Activated CD4-positive, alpha-beta T cell treated with anti-CD3 and anti-CD28 coated beads, Interleukin-2, amount 10 ng/mL, durations not matched to agents 24 days and 14 days (primary cell): ENCODE measurements at places on chromosomes 13 and 19. TPM values are rescaled to one million over a fixed set of nuclear protein-coding genes. Genes with fewer than 3 reads are reported as not detected.

DNA sequence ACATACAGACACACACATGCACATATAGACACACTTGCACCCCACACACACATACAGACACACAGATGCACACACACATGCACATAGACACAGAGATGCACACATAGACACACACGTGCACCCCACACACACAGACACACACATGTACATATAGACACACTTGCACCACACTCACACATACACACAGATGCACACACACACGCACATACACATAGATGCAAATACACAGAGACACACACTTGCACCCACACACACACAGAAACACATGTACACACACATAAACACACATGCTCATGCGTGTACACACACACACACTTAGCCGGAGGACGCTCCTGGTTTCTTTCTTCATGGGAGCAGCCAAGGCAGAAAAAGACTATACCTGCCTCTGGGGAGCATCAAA is 10.0 kb downstream of the COL4A2 start:
- DNase-seq, result no peak

DNA sequence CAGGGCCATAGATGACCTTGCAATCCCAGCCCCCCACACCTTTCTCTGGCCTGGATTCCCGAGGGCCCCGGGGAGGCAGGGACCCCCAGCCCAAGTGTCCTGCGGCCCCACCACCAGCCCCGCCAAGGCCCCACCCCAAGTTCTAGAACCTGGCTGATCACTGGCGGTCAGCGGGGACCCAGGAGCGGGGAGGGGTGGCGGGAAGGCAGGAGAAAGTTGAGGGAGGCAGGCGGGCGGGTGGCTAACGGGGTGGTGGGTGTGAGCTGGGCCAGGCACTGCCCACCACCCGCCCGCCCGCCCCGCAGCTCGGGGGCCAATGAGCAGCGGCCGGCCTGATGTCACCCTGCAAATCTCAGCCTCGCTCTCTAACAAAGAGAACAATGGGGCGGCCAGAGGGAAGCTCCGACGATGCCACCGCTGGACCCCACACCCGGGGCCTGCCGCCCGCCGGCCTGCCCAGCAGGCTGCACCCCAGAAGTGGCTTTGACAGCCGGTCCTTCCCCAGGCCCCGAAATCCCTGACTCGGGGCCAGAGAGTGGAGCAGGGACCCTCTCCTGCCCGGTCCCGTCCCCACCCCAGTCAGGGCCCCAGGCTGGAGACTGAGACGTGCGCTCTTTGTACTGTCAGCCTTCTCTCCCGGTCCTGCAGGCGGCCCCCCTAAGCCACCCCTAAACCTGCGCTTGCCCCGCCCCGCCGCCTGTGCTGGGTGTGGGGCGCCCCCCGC is 1.6 kb downstream of the MEX3D start:
- DNase-seq, result no peak

GRCh38 chr19:18798384-18799352 is 7.6 kb upstream of the COMP start:
- DNase-seq, result no peak

DNA sequence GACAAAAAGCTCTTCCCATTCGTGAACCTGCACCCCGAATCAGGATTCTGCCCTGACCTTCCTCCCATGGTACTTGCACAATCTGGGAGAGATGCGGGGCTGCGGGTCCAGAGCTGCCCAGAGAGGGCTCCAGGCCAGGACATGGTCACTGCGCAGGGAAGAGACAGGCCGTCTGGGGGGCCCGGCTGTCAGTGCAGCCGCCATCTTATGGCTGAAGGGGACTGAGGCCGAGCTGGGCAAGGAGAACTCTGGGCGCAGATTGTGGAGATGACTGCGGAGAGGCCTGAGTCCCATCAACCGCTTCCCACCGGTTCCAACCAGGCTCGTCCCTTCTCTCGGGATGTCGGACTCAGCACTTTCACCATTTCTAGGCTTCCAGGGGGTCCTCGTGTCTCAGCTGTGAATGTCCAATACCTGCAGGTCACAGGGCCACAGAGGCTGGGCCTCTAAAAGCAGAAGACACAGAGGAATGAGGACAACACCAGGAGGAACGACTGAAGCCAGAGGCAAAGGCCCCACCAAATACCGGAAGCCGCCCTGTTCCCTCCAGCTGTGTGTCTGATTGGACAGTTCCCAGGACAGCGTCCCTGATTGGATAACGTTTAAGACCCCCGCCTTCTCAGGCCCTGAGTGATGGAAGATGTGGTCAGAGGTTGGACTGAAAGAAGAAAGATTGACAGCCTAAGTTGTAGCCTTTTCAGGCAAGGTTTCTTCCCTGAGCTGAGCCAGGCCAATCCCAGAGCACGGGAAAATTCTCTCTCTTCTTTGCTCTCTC is 117.1 kb upstream of the ZNF91 start:
- peak; percentile 25 for DNase-seq

DNA sequence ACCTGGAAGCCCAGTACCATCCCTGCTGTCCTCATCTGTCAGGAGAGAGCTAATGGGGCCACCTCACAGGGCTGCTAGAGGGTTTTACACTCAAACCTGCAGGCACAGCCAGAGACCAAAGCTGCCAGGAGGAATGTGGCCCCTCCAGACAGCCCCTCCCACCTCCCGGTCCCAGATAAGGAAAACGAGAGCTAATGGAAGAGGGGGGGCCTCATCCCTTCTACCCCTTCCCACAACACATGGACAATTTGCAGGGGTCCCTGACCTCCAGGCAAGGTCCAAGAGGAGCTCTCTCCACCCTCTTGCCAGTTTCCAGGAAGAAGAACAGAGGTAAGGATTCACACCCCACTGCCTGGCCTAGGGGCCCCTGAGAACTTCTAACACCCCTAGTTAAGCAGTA is 1.6 kb upstream of the PEPD start:
- no peak for DNase-seq

GRCh38 chr19:58380037-58380661 is 681 bp downstream of the ZNF837 start:
- DNase-seq, result no peak

DNA sequence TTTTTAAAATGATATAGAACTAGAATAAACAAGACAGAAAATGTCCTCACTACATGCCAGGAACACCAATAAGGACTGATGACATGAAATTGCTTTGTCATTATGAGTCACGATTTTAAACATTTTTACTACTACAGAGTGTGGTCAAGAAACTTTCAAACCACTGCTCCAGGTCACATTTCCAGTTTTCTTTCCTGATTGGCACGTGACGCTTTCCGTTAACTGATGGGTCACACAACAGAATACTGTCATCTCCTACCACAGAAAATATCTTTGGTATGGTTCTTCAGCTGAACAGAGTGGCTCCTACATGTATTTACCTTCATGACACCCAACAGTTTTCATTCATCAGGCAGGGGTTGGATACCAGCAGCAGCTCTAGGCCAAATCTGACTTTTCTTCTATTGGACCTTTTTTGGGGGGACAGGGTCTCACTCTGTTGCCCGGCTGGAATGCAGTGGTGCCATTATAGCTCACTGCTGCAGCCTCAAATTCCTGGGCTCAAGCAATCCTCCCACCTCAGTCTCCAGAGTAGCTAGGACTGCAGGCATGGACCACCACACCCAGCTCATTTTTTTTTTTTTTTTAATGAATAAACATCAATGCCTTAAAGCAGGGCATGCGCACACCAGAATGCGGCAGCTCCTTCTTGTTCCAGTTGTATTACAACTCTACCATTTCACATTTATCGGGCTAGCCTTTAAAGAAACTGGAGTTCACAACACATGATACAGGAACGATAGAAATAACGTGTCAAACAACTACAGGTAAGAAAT is 147.4 kb downstream of the RNF17 start:
- DNase-seq, result peak; percentile 49

- peak; percentile 38 for DNase-seq
These were observed 54.5 kb downstream of the GPR180 start for GRCh38 chr13:94656176-94656575.

DNA sequence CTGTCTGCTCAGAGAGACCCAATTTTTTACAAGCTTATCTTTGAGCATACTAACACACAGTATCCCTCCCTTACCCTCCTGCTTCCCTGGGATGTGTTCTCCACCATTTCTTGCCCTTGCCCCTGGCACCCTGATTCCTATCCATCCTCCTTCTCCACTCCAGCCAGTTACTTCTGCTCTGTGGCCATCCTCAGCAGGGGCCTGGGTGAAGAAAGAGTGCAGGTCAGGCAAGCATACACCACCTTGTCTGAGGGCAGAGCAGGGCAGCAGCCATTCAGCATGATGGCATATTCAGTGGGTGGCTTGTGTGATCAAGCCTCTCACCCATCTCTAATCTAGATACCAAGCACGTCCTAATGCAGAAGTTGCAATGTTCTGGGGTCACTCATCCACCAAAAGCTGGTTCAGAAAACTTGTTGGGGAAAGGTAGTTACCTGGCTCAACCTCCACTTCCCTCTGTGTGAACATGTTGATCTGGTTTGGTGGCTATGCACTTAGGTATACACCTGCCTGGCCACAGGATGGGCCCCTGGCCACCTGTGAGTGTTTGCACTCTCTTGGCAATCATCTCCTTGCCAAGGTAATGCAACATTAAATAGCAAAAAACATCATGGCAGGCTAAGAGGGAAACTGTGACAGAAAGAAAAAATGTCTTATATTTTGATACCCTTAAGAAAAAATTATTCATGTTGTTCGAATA is 900.3 kb upstream of the MIR17HG start:
- no peak for DNase-seq

DNA sequence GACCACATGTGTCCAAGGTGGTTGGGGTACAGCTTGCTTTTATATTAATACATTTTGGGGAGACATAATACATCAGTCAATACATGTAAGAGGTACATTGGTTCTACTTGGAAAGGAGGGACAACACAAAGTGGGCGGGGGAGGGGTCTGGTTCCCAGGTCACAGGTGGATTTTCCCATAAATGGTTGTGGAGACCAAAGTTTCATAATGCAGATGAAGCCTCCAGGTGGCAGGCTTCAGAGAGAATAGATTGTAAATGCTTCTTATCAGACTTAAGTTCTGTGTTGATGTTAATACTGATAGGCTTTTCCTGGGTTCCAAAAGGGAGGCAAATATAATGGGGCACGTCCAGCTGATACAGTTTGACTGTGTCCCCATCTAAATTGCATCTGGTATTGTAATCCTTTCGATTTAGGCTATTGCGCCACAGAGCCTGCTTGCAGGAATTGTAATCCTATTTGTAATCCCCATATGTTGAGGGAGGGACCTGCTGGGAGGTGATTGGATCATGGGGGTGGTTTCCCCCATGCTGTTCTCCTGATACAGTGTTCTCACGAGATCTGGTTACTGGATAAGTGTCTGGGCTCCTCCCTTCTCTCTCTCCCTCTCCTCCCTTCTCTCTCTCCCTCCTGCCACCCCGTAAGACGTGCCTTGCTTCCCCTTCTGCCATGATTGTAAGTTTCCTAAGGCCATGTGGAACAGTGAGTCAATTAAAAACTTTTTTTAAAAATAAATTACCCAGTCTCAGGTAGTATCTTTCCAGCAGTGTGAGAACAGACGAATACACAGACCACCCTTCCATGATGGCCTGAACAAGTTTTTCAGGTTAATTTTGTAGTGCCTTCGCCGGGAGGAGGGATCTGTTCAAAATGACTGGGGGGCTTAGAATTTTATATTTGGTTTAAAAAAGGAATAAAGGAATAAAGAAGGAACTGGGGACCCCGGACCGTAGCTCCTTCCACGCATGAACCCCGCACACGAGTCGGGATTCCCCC is 44.9 kb downstream of the ZNF823 start:
- DNase-seq, result no peak

GRCh38 chr13:105107781-105108180 is 1427.7 kb downstream of the EFNB2 start:
- no peak for DNase-seq

GRCh38 chr19:35213663-35214632 is 14.6 kb downstream of the FAM187B start:
- DNase-seq, result peak; percentile 88

- DNase-seq, result no peak
These were observed 435.9 kb upstream of the SGCG start for GRCh38 chr13:22744688-22745452.

The POLD1 gene
- 188 and 204 TPM in 2 replicates for total RNA-seq

DNA sequence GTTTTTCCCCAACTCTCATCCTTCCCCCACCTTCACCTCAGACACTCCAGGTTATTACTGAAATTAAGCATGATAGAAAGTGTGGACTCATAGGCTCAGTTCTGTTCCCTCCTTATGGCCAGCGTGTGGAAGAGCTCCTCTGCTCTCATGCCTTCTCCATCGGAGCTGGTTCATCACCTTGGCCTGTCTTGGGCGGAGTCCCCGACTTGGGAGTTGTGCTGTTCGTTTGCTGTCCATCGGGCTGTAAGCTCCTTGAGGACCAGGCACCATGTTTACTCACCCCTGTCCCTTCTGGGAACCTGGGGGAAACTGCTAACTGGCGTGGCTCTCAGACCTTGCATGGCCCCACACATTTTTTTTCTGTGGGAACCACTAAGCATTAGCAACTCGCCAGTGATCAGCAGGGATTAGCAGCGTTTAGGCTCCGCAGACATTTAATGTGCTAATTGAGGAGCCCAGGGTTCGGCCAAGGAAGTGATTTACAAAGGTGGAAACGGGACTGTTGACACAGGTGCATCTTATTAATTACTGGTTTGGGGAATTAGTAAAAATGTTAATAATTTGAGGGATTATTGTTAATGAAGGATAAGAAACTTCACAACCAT is 123.8 kb downstream of the TM9SF2 start:
- no peak for DNase-seq

DNA sequence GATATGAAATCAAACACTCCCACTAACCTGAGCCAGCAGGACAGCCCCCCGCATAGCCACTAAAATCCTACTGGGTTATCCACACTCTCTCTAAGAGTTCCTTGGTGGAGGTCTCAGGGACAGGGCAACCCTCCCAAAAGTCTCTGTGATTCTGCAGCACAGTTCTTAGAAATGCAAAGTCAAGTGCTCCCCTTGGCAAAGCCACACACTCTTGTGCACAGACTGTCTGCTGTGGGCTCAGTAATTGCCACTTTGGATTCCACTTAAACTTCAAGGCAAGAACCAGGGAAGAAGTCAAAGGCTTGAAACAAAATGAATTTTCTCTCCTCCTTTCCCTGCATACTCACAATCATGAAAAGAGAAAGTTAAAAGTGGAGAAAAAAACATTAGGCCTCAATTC is 61.5 kb downstream of the DOCK9 start:
- DNase-seq, result no peak

DNA sequence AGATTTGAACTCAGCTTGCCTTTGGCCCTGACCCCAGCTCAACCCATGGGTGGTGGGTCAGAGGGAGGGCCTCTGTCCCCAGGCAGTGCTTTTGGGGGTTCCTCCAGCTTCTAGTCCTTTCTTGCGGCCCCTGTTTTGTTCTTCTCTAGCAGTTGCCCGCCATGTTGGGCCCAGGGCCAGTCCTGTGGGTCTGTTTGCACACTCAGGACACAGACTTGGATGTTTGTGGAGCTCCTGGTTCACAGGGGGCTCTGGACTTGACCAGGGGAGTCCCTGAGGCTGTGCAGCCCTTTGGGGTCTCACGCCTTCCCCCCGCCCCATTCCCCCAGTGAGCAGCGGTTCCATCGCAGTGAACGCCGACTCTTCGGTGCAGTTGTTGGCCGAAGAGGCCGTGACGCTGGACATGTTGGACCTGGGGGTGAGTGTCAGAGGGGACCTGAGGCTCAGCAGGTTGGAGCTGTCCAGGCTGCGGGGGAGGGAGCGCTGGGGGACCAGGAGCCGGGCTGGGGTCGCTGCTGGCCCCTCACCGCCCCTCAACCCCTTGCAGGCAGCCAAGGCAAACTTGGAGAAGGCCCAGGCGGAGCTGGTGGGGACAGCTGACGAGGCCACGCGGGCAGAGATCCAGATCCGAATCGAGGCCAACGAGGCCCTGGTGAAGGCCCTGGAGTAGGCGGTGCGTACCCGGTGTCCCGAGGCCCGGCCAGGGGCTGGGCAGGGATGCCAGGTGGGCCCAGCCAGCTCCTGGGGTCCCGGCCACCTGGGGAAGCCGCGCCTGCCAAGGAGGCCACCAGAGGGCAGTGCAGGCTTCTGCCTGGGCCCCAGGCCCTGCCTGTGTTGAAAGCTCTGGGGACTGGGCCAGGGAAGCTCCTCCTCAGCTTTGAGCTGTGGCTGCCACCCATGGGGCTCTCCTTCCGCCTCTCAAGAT is 2.5 kb downstream of the ATP5F1D start:
- peak; percentile 96 for DNase-seq
